ENCODE measurements at places on chromosomes 5 and 9.

DNA sequence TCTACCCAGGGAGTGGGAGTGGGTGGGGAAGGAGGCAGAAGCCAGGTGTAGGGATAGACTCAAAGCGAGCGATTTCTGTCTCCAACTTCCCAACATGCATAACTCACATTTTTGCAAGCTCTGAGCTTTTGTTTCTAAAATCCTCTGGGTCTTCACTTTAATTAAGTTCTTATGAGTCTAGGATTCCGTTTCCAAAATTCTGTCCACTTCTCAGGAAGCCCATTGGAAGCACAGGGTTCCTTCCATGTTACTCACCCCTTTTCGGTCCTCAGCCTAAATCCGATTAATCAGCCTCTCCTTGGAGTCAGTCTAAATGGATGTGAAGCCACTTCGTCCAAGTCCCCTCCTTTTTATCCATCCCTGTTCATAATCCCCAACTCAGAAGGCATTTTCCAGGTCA is 1.4 kb downstream of the GPX3 start:
- no peak for DNase-seq

- no peak for DNase-seq
Measured at GRCh38 chr9:131693651-131694597, 46.0 kb downstream of the RAPGEF1 start.

DNA sequence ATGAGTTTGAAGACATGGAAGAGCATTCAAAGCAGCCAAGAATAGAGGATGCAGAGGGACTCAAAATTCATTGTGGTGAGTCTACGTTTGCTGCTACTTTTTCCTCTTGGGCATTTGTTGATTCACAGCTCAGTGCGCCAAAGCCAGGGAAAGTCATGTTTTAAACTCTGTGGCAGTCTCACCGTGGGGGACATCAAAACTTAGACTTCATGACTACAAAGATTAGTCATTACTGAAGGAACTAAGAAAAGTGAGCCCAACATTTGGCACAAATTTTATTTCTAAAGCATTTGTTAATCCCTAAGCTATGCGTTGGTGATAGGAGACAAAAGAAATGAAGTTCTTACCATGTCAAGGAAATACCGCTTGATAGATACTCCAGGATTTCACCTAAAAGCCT is 73.7 kb upstream of the MTAP start:
- DNase-seq, result no peak

GRCh38 chr5:160452795-160453194 is 31.1 kb downstream of the PTTG1 start:
- DNase-seq, result no peak

DNA sequence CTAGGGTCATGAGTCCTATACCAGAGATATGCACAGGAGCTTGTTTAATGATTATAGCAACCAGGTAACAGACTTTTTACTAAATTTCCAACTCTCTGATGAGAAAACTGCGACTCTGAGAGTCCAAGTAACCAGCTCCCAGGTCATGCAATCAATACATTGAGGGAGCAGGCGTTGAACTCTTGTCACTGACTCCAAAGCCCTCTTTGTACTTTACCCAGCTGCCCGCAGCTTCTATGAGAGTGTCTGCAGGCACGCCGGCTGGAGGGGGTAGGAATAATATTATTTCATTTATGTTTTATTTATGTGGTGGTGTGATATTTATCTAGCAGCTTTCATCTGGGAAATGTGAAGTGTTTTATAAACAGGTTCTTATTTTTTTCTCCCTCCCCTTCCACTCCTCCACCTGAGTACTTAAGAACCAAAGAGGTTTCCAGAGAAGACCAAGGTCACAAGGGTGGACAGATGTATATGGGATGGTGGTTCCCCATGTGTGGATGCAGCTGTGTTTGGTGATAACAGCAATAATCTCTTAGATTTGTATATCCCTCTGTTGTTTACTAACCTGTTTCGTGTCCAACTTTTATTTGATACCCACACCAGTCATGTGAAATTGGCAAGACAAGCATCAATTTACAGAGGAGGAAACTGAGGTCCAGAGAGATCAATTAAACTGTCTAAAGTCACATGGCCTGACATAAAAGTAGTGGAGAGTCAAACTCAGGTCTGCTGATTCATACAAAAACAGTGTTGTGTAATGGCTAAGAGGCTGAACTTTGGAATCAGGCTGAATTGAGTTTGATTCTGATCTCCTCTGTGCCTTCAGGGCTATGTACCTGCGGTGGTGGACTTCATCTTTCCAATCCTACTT is 140.2 kb upstream of the TRIM32 start:
- DNase-seq, result no peak

GRCh38 chr5:119743927-119744326 is 114.6 kb downstream of the FAM170A start:
- no peak for DNase-seq
